ENCODE measurements at places on chromosomes 3 and 15.

- DNase-seq: peak; percentile 51
Measured at GRCh38 chr15:45187894-45188830, at the start of gene SHF. SHF (minus strand) TSS chr15:45187966; CDS start chr15:45187951, 15 bp downstream.

DNA sequence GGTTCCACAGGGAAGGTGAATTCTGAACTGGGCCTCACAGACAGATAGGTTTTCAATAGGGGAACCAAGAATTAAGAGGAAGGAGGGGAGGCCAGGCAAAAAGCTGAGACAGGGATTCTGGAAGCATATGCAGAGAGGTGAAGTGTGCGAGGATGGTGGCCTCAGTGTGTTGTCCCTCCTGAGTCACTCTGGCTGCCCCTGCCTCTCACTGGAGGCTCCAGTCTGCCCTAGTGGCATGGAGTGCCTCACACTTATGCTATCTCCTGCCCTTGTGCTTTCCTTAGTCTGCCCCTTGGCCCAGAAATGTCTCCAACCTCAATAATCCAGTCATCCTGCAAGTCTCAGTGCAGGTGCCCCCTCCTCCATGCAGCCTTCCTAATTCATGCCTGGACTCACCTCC lies 32.2 kb upstream of the RBP1 start:
- no peak for DNase-seq

DNA sequence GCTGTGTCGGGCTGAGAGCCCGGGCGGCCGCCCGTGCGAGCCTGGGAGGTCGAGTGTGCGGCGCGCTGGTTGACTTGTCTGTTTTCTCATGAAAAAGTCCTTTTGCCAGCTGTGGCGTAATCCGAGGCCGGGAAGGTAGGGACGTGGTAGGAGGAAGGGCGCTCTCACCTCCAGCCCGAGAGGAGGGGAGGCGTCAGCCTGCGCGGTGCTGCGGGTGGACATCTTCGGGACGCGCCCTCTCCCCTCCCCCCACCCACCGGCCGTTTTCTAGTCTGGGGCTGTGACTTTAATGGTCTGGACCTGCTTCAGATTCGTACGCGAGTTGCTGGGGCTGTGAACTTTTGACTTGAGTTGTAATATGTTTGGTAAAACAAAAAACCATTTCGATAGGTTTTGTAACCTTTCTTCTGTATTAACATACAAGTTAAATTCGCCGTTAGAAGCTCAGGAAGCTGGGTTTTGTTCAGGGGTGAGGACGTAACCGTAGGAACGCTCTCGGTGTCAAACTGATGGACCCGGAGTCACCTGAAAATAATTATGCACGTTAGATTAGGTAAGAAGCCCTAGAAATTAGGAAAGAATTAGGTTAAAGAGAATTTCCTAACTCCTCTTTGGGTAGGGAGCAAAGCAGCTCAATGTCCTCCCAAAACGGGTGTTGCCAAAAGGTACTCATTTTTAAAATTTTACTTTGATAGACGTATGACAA lies 762 bp downstream of the NCK1 start:
- DNase-seq: peak; percentile 28

DNA sequence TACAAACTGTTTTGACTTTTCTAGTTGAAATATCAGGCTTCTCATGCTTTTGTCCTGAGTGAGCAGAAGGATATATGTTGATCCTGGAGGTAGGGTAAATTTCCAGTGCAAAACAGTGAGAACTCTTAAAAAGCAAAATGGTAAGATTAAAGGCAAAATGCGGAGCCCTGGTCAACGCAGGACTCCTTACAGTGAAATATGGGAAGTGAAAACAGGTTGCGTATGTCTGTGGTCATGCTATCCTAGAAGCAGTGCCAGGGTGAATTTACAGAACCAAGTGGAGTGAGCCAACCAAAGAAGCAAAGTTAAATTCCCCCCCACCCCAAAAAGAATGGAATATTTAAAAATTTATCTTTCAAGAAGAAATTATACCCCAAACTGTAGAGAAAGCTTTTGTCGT lies 256.4 kb downstream of the NR2F2 start:
- no peak for DNase-seq

GRCh38 chr3:81087607-81088006 lies 673.8 kb downstream of the GBE1 start:
- no peak for DNase-seq

DNA sequence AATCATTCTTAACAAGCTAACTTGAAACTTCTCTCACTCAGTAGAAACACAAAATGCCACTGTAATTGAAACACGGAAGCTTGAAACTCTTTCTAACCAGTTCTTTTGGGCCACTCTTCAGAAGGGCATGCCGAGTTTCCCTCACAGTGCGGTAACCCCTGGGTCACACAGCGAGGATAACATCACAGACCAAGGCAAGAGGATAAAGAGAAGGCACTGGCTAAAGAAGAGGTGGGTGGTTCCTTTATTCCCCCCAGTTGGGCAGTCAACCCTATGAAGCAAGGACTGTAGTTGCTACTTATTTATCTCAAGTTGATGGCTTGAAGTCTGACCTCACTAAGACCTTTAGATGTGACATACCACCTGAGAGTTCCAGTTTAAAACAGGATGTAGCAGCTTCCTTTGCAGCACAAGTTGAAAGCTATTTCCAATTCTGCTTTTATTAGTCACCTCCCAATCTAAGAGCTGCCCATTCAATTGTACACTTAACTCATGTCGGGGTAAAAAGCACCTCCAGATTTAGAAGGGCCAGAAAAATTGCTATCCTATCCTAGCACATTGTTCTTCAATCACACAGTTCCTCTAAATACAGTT lies 272.4 kb downstream of the TIGIT start:
- DNase-seq: no peak

DNA sequence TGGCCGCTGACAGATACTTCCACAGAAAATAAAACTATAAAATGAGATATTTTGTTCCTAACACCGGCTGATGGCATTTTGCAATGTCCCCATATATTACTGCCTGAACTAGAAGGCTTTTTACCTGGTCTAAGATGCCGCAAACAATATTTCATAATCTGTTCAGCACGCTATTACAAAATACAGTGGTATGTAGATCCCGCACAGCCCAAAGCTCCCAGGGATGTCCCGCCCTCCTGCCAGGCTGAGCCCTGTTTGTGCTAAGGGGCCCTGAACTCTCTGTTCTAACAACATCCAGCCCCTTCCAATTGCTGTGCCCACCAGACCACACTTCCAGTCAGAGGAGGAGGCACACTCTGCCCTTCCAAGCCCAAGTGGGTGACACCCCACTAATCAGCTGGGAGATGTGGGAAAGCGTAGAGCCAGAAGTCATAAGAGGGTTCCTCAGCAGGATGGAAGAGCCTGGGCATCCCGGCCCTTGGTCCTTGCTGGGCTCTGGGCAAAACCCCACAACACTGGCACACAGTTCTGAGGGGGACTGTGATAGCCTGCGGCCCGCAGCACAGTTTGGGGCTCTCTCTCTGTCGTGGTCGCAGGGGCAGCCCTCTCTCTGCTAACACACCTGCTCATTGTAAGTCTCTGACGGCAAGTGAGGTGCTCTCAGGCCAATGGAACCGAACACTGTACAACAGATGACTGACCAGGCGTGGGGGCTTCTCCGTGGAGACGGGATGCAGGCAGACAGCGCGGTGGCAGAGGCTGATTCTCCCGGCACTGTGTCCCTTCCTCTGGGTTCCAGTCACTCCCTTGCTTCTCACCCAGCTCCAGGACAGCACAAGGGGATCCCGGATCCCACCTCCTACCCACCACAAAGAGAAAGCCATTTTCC lies 55.2 kb downstream of the PCSK6 start:
- DNase-seq: no peak

DNA sequence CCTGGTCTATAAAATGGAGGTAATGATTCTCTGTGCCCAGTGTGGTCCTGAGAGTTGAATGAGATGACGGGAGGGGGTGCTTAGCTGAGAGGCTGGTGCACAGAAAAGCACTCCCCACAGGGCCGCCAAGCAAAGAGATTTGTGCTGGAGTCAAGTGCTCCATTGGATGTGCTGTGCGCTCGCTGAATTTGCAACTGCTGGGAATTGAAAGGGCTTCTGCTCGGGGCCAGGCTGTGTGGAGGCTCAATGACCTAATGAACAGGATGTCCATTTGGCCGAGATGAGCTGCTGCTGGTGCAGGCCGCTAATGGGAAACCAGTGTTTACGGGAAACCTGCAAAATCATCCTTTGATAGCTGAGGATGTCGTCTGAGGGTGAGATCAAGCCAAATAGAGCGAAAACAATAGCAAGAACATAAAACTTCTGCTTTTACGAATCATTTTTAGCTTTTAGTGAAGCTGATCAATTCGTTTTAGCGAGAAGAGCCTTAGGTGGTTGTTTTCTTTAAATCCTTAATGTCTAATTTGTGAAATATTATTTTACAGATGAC lies 211.7 kb downstream of the GABRG3 start:
- no peak for DNase-seq

- DNase-seq: no peak
Measured at GRCh38 chr3:64813326-64813725, 125.5 kb upstream of the ADAMTS9 start.

- no peak for DNase-seq
Measured at GRCh38 chr3:157441102-157441624, 4.5 kb downstream of the PTX3 start.

DNA sequence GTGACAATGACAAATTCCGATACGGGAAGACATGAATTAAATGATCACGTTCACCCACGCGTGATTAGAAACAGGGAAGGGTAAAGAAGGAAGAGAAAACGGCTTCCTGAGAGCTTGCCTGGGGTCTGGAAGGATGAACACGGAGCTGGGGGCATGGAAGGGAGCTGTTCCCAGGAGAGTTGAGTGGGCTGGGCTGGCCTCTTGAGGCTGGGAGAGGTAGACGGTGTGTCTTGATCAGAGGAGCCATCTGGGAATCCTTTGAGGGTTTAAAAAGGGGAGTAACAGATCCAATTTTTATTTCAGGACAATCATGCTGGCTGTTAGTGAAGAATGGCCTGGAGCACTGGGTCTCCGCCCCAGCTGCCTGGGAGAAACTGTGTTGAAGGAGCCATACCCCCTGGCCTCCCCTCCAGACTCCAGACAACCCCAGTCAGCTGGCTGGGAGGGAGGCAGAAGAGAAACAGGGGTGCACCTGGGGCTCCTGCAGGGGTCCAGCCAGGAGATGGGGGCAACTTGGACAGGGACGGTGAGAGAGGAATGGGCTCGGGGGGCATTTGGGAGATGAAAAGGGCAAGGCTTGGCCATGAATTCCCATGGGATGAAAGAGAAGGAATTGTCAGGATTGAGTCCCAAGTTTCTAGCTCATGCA lies 53.6 kb upstream of the CGNL1 start:
- no peak for DNase-seq

GRCh38 chr3:183085634-183086390 lies 13.5 kb downstream of the MCCC1 start:
- DNase-seq: no peak

DNA sequence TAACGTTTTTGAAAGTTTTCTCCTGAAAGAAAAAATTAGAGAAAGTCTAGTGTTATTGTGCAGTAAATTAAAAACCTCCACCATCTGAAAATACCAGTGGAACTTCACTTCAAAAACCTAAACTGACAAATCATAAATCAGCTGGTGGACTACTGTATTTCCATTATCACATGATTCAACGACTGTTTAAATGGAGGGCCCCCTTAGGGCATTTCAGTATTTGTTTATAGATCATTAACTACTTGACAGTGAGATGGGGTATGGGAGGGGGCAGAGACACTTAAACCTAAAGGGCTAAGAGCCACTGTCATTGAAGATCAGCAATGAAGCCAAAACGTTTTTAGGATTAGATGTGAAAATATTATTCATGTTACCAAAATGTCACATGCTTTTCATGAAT lies 8.8 kb upstream of the C15orf61 start:
- DNase-seq: no peak
